ENCODE measurements at places on chromosomes 6 and 20.

- no peak for DNase-seq
Measured at GRCh38 chr6:139361211-139361610, 13.2 kb downstream of the CITED2 start.

DNA sequence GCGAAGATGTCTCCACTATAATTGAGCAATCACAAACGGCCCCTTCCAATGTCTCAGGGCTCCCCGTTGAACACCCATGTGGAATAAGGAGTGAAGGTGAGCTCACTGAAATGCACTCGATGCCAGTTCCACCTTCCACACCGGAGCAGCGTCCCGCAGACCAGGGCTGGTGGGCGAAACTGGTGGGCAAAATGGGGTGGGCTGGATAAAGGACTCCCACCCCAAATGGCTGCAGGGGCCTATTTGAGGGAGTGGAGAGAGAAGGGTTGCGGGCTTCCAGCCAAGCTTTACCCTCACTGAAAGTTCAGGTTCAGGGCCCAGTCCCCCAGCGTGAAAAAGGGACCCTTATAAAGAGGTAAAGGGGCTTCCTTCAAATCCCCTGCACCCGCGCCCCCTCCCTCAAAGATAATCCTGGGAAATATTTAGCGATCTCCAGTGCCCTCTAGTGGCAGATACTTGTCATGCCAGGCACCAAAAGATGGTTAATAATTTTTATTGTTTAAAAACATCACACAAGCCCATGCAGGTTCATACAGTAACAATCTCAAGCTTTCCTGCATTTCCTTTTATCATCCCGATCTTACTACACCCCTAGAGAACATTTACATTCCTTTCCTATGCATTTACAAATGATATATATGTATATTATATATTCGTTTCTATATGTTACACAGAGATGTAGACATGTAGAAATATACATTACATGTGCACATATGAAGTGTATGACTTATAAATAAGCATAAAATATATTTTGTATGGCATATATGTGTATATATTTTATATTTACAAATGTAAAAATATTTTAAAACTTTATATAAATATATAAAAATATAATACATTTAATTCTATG is 58.2 kb upstream of the NKX2-2 start:
- DNase-seq, result peak; percentile 17

- DNase-seq, result no peak
Measured at GRCh38 chr20:24043294-24043693, 54.7 kb upstream of the GGTLC1 start.

GRCh38 chr6:85644279-85644762 is 1.6 kb upstream of the SYNCRIP start:
- no peak for DNase-seq

DNA sequence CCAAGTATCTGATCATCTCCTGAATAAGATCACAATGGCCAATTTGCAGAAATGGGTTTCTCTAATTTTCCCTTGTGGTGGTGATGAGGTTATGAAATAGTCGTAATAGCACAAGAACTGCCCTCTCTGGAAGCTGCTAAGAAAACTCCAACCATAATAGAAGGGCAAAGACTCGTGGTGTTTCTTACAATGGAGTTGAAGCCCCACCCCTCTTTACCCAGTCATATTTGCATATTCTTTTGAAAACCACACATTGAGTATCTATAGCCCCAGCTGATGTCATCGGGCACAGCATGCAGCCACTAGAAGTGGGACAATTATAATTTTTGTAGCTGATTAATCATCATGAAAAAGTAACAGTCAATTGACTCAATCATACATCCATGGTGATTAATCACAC is 452.1 kb upstream of the POU3F2 start:
- no peak for DNase-seq

- DNase-seq, result no peak
Measured at GRCh38 chr6:132062626-132063025, 111.5 kb upstream of the CCN2 start.

DNA sequence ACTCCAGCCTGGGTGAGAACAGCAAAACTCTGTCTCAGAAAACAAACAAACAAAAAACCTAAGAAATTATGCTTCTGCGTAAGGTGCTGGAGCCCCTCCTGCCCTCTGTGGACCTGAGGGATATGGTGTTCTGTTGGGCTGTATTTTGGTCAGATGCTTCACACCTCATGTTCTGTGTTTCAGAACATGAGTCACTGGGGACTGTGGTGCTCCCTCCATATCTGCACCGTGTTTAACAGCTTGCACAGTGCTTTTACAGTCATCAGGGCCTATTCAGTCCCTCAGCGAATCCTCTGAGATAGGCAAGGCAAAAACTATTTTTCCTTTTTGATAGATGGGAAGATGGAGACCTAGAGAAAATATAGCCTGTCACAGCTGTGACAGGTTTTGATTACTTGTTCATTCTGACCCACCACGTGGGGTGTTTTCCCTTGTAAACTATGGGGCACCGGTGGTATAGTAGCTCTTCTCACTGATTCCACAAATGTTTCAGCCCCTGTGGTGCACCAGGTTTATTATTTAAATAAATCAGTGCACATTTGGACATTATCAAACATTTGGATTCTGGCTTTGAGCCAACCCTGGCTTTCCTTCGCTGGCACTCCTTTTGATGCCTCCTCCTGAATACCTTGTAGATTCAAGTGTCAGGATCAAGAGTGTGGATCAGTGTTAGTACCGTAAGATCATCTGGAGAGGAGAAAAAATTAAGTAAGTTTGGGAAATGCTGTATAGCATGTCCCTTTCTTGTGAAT is 9.6 kb downstream of the TTPAL start:
- no peak for DNase-seq

DNA sequence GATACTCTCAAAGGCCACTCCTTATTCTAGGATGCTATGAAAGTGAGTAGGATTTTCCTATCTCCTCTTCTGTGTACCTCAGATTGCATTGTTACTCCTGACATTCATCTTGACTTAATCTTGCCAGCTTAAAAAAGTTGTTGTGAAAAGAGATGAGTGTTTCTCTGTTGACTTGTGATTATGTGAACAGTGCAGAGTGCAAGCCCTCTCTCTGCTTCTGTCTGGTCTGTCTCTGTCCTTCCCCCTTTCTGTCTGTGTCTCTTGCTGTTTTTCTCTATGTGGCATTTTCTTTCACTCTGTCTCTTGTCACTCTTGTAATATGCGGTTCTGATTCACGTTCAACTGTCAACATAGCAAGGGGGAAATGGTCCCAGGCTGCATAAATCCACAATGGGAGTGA is 306.6 kb downstream of the FARS2 start:
- no peak for DNase-seq

GRCh38 chr20:36812594-36813463 is 39.3 kb upstream of the DSN1 start:
- DNase-seq, result no peak

- no peak for DNase-seq
Measured at GRCh38 chr20:10758446-10758845, 84.6 kb upstream of the JAG1 start.

GRCh38 chr6:158060455-158061360 is 79.0 kb downstream of the SYNJ2 start:
- DNase-seq, result no peak

- no peak for DNase-seq
Measured at GRCh38 chr6:4388675-4389074, 253.3 kb upstream of the ECI2 start.

DNA sequence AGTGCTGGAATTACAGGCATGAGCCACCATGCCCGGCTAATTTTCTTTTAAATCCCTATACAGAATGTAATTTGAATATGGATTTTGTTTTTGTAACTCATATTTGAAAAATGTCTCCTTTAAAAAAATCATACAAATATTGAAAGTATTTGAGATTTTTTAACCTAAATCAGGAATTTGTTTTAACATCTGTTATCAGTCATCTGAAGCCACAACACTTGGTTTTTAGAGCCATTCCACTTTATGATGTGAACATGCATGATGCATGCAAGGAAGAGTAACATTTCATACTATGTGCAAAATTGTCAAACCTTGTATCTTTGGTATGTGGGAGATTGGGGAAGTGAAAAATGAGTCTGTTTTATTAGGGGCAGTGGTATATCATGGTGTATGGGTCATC is 124.5 kb upstream of the AHI1 start:
- DNase-seq, result no peak

- DNase-seq, result no peak
Measured at GRCh38 chr6:6826095-6826901, 237.8 kb downstream of the LY86 start.

- no peak for DNase-seq
Measured at GRCh38 chr6:167512696-167513375, 187.9 kb downstream of the TTLL2 start.

GRCh38 chr20:17887331-17888030 is 81.1 kb downstream of the SNX5 start:
- no peak for DNase-seq

- peak; percentile 1 for DNase-seq
Measured at GRCh38 chr20:17570347-17571152, 675 bp downstream of the DSTN start.

GRCh38 chr20:47529840-47530239 is 28.2 kb downstream of the NCOA3 start:
- no peak for DNase-seq

DNA sequence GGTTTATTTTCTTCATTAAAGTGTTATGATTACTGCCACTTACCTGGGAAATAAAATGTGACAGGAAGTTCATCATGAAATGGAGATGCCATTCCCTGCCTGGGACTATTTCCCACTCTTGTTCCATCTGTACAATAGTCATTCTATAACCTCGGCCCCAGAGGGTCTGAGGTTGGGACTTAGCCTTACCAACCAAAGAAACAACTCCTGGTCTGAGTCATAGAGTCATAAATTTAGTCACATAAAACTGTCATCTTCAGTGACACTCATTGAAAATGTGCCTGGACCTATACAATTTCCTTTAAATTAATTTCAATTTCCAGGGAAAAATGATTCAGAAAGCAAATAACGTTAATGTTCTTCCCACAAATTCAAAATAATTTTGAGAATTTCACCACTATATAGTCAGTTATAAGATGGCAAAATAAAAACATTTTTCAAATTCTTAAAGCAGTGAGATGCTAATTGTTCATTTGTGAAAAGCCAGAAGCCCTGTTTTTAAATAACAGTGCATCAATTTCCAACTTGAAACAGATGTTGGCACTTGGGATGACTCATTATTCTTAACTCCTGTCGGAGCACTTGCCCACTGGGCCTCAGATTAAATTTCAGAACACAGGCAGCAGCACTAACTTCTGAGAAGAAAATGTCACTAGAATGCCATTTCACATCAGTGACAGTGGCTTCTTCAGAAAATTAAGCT is 201.2 kb upstream of the SMLR1 start:
- DNase-seq, result no peak

GRCh38 chr6:90893400-90893799 is 306.5 kb upstream of the MAP3K7 start:
- no peak for DNase-seq

DNA sequence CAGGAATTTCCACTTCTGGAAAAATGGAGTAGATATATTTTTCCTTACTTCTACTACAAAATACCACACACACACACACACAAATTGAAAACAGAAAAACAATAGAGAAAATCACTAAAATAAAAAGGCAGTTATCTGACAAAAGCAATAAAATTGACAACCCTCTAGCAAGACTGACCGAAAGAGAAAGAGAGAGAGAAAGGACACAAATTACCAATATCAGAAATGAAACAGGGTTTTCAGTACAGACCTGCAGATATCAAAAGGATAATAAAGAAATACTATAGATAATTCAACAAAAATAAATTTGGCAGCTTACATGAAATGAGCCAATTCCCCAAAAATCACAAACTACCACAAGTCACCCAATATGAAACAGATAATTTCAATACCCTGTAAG is 104.7 kb downstream of the OPRM1 start:
- DNase-seq, result no peak

GRCh38 chr20:12047838-12048432 is 130.2 kb downstream of the BTBD3 start:
- no peak for DNase-seq

DNA sequence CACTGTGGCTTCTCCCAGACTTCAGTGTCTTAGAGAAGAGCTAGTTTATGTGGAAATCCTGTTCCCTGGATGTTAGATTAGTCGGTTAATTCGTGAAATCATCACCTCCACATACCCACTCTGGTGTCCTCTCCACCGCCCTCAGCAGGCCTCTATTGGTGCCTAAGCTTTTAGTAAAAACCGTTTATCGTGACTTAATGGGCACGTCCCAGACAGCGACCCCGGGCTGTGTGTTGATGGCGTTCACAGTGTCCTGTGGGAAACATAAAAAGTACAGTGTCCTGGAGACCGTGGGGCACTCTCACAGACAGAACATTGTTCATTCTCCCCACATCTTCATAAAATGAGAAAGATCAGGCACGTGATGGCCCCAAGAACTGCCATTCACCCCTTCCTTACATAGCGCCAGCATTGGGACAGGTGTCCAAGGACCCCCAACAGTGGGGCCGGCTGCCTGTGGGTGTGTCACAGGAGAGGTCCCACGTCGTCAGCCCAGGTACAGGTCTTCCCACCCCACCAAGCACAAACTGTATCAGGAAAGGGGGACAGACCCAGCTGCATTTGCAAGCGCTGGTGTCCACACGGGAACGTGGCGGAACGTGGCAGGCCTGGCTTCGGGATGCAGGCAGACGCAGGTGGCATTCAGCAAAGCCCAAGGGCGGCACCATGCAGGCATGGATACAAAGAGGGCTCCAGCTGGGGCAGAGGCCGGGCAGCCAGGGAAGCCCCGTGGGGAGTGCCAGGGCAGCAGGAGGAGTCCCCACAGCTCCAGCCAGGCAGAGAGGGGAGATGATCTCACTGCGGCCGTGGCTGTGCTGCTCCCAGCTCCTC is 237.7 kb downstream of the DLL1 start:
- no peak for DNase-seq

DNA sequence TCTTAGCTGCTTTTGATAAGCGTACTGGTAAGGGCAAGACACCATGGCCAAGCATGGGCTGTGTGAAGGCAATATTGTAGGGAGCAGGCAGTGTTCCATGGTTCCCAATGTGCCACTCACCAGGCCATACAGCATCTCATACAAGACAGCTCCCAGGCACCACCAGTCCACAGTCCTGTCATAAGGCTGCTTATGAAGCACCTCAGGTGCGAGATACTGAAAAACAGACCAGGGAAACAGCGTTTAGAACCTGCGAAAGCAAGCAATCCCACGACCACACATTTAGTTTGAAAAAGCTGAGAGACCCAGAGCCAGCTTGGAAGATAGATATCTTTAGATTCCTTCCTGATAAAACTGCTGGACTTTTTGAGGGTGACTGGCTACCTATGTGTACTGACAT is 119.1 kb upstream of the SLC2A12 start:
- no peak for DNase-seq

- DNase-seq, result no peak
Measured at GRCh38 chr20:62840244-62841197, 21.1 kb downstream of the TCFL5 start.

- DNase-seq, result no peak
Measured at GRCh38 chr20:36937402-36937770, 14.1 kb downstream of the SAMHD1 start.

DNA sequence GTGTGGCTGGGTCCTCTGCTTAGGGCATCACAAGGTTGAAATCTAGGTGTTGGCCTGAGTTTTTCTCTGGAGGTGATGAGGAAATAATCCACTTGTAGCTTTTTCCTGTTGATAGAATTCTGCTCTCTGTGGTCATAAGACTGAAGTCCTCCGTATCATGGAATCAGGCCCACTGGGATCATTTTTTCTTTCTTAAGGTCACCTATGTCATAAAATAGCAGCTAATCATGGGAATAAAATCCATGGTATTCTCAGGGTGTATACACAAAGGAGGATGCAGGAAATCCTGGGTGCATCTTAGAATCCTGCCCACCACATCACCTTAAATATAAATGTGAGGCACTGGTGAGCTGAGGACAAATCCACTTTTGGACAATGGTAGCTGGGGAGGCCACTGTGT is 72.7 kb downstream of the PRDM1 start:
- no peak for DNase-seq

- no peak for DNase-seq
Measured at GRCh38 chr6:4563156-4563555, 213.0 kb upstream of the CDYL start.

- DNase-seq, result no peak
Measured at GRCh38 chr6:107423474-107423990, 35.8 kb downstream of the PDSS2 start.
